Activated T-cell treated with anti-CD3 and anti-CD28 coated beads for 24 hours (primary cell): ENCODE measurements at places on chromosomes 13 and 19.

DNA sequence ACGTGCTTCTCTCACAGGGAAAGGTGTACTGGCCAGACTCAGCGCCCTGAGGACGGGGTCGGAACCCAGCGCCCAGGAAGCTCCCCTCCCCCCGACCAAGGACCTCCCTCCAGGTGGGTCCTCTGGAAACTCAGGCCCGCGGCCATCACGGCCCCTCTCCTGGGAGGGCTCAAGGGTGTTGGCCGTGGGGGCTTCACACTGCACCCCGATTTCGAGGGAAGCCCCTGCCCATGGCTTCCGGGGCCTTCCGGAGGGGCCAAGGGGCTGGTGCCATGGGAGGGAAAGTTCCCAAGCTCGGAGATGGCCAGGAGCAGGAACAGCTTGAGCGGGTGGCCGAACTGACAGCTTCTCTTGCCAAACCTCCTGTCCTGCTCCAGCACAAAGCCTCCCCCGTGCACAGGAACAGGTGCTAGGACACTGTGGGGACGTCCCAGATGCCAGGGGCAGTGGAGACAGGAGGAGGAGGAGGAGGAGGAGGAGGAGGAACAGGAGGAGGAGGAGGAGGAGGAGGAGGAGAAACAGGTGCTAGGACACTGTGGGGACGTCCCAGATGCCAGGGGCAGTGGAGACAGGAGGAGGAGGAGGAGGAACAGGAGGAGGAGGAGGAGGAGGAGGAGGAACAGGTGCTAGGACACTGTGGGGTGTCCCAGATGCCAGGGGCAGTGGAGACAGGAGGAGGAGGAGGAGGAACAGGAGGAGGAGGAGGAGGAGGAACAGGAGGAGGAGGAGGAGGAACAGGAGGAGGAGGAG lies 10.0 kb downstream of the SBNO2 start:
- DNase-seq = no peak

DNA sequence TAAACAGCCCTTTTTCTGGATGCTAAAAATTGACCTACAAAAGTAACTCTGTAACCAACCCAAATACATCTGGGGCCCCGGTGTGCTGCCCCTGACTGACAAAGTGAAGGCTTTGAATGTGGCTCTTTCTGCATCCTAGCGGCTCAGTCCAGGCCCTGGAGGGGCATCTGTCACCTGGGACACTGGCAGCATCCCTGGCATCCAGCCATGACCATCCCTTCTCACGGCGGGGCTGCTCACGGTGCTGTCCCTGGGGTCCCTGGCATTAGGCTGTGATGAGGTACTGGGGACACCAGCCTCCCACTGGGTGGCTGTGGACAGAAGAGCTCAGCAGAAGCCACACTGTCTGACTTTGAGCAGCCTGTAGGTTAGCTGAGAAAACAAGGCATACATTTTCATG lies 34.3 kb downstream of the BICRA start:
- DNase-seq = no peak

- DNase-seq = no peak
Observed at GRCh38 chr13:83877651-83878355, 4.5 kb downstream of the SLITRK1 start.

GRCh38 chr13:111396457-111396856 lies 76.0 kb downstream of the TEX29 start:
- DNase-seq = no peak

- DNase-seq = no peak
Observed at GRCh38 chr19:821231-821824, 427 bp downstream of the PLPPR3 start.

DNA sequence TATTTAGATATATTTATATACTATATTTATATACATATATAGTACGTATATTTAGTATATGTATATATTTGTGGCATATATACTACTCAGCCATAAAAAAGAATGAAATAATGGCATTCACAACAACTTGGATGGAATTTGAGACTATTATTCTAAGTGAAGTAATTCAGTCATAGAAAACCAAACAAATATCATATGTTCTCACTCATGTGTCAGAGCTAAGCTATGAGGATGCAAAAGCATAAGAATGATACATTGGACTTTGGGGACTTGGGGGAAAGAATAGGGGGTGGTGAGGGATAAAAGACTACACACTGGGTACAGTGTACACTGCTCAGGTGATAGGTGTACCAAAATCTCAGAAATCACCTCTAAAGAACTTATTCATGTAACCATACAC lies 1015.7 kb downstream of the EFNB2 start:
- DNase-seq = no peak

- DNase-seq = no peak
Observed at GRCh38 chr13:95641291-95642027, 3.0 kb downstream of the DZIP1 start.

DNA sequence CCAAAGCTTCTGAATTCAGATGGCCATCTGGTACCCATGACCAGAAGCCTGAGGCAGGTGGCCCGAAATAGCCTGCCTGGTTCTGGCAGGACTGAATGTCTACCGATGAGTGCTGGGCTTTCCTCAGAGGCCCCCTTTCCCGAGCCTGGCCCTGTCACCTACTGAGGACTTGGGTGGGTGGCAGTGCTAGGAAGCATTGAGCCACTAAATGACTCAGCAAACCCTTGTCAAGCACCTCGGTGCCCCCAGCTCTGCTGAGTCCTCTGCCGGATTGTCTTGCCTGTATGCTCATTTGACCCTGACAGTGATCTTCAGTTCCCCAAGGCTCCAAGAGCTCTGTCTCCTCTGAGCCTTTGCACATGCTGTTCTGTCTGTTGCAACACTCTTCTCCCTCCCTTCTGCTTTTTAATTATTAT lies 17.9 kb downstream of the PPP1R37 start:
- DNase-seq = no peak

GRCh38 chr19:38674388-38675171 lies 27.1 kb downstream of the ACTN4 start:
- no peak for DNase-seq

DNA sequence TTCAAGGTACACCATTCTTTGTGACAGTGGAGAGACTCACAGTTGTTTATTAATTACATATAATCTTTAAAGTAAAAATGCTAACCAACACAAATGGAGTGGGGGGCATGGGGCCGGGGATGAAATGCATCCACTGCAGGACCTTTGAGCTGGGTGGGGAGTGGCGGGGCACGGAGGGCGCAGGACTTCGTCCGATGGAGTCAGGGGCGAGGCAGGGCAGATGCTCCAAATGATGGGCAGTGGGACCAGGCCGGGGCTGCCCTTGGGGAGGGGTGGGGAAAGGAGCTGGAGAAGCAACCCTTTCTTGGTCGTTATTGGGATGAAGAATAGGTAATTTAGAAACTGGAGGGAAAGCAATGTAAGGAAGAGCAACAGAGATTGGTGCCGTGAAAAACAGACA lies 220.0 kb downstream of the TEX29 start:
- DNase-seq = no peak
